ENCODE measurements at places on chromosomes 4 and X. TPM values are rescaled to one million over a fixed set of nuclear protein-coding genes. Genes with fewer than 3 reads are reported as not detected.

The RHOXF2B gene
- not detected for total RNA-seq

The VSIG4 gene
- total RNA-seq = not detected

The FAM9C gene
- 0.09 TPM for total RNA-seq

The MGAT4D gene
- total RNA-seq = not detected

The PABPC1L2B gene
- 1.8 TPM for total RNA-seq

The MXRA5 gene
- total RNA-seq = 0.99 TPM

The SRD5A3 gene
- 35.0 TPM for total RNA-seq

The PRICKLE3 gene
- 12.2 TPM for total RNA-seq

The NKAP gene
- total RNA-seq = 7.3 TPM

The PDHA2 gene
- not detected for total RNA-seq

The TMEM150C gene
- 2.7 TPM for total RNA-seq

The IL1RAPL2 gene
- total RNA-seq = 0.13 TPM

The SSX1 gene
- not detected for total RNA-seq

The SPANXD gene
- not detected for total RNA-seq

The PABPC1L2A gene
- 0.35 TPM for total RNA-seq

The SEL1L3 gene
- 48.3 TPM for total RNA-seq

The POU3F4 gene
- total RNA-seq = 0.20 TPM

The GPC3 gene
- total RNA-seq = 106 TPM

The CABS1 gene
- total RNA-seq = 0.15 TPM

The ITGB1BP2 gene
- total RNA-seq = 3.7 TPM

The GPRIN3 gene
- total RNA-seq = 0.48 TPM

The CDS1 gene
- total RNA-seq = 7.5 TPM

The FATE1 gene
- not detected for total RNA-seq

The FOXR2 gene
- not detected for total RNA-seq

The DKK2 gene
- not detected for total RNA-seq

The TDO2 gene
- not detected for total RNA-seq

The GAGE13 gene
- not detected for total RNA-seq

The TEX13C gene
- total RNA-seq = 0.24 TPM

The NFXL1 gene
- 35.5 TPM for total RNA-seq

The BDH2 gene
- total RNA-seq = 40.2 TPM

All from H9 (cell line).